Globus pallidus (tissue), 1 donor: ENCODE measurements at places on chromosomes 5 and 9.

DNA sequence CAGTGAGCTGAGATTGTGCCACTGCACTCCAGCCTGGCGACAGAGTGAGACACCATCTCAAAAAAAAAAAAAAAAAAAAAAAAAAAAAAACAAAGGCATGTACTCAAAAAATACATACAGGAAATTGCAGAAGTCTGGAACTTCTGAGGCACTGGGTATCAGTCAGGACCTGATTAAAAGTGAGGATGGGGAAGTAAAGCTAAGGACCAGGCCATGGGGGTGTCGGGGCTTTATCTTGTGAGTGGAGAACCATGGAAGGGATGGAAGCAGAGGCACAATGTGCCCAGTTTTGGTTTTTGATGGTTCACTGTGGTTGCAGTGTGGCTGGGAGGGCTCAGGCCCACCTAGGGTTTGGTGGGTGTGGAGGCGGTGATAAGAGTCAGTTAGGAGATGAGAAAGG is 212.7 kb upstream of the PIK3R1 start:
- no peak for DNase-seq

- DNase-seq, result no peak
These were observed 14.5 kb downstream of the C9orf50 start for GRCh38 chr9:129606161-129607026.

DNA sequence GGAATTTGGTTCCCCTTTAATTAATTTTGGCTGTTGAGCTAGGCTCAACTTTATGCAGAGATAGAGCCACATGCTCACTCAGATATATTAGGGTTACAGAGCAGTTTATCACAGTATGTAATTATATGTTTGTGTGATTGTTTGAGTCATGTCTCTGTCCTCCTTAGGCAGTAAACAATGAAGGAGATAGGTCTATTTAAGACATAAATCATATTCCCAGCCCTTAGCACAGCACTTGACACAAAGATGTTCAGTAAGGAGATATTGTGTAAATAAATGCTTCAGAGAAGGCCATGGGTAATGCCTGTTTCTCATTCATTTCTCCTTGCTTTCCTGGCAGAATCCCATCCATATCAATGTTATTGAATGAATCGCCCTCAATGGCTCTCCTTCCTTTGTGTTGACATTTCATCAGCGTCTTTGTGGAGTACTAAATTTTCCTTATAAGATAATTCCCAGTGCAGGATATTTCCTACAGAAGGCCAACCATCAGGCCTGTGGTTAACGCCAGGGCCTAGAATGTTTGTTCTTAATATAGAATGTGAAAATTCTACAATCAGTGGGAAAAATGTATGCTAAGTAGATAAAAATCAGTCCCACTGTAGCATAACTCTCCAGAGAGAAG is 408.0 kb downstream of the EBF1 start:
- no peak for DNase-seq

DNA sequence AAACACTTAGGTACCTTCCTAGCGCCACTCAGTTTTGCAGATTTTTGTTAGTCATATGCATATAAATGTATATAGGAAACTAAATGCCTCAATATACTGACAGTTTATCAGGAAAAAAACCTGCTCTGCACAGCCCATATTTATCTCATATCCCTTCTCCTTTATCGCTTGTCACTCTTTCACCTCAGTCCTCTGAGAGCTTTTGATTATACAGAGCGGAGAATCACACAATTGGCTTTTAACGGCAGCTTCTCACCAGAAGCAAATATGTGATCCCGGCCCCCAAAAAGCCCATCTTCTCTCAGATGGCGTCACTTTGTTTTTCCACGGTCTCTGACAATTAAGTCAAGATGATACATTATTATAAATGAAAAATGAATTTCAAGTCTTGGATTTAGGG is 362.6 kb downstream of the DNAH5 start:
- no peak for DNase-seq

DNA sequence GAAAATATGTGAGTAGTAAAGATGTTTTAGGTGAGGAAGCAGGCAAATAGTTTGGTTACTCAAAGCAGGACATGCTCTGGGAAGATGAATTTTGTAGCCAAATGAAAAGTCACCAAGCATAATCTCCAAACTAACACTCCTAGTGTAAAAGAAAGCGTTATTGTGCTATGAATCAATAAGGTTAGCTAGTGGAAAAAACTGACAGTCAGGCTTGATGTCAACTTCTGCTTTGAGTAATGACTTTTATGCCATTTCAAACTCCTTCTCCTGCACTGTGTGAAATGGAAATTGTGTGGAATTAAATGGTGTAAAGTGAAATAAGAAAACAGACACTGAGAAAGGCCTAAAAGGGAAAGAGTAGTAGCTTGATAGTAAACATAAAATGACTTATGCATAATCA is 637.2 kb upstream of the DMAC1 start:
- no peak for DNase-seq
